ENCODE measurements at places on chromosomes 13 and 19.

DNA sequence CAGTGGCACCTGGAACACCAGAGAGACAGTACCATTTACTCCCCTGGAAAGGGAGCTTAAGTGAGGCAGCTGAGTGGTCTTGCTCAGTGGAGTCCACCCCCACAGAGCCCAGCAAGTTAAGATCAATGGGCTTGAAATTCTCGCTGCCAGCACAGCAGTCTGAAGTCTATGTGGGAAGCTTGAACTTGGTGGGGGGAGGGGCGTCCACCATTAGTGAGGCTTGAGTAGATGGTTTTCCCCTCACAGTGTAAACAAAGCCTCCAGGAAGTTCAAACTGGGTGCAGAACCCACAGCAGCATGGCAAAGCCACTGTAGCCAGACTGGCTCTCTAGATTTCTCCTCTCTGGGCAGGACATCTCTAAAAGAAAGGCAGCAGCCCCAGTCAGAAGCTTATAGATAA is 30.3 kb upstream of the CEACAM4 start:
- DNase-seq: no peak

DNA sequence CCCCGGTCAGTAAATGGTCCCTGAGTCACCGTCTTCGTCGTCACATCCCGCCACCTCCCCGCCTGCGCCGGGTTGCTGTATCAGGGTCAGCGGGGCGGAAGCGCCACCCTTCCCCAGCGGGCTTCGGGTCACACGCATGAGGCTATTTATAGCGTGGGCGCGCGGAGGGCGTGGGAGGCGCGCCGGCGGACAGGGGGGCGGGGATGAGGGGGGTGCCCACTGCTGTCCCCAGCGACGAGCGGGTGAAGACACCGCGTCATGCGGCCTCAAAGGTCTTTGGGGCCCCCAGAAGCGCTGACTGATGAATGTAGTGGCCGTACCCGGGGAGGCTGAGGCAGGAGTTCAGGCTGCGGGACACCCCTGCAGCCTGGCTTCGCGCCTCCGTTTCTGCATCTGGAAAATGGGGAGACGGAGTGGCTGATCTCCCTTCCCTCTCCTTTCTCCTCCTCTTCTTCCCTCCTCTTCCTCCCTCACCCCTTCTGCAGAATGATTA is 7.9 kb downstream of the UNC13A start:
- peak; percentile 91 for DNase-seq

DNA sequence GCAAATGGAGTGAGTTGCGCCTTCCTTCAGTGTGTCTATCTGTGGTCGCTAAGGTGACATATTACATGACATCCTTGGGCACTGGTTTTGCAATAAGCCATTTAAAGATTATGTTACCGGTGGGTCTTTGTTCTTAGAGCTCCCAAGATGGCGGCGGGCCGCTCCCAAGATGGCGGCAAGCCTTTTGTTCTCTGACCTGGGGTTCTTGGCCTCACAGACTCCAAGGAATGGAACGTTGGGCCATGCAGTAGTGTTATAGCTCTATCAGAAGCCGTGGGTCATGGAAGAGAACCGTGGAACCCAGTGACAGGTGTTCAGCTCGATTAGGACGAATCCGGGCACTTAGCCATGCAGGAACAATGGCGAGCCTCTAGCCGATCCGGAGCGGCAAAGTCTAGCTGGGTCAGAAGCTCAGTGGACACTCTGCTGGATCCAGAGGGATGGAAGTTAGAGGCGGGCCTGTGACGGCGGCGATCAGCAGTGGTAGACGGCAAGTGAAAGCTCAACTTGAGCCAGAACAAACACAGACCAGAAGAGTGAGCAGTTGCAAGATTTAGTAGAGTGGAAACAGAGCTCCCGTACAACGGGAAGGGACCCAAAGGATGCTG is 188.6 kb downstream of the TEX29 start:
- DNase-seq: no peak

DNA sequence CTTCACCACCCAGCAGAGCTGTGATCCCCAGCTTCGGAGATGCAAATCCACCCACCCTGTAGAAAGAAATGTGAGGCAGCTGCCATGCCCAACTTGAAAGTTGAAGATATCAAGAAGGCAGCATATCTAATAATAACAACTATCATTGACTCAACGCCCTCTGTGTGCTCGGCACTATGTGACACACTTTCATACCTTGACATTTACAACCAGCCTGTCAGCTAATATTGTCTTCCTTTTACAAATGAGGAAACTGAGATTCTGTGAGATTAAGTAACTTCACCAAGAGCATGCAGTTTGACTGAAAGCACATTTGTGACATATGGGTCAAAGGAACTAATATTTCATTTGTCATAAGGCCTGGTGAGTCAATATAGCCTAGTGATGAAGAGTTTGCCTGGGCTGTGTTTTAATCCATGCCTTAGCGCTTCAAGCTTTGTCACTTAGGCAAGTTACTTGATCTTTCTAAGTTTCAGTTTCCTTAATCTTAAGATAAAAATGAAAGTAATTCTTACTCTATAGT is 137.0 kb downstream of the FLT1 start:
- peak; percentile 35 for DNase-seq

GRCh38 chr13:99995589-99996380 is 14.2 kb downstream of the ZIC2 start:
- no peak for DNase-seq

DNA sequence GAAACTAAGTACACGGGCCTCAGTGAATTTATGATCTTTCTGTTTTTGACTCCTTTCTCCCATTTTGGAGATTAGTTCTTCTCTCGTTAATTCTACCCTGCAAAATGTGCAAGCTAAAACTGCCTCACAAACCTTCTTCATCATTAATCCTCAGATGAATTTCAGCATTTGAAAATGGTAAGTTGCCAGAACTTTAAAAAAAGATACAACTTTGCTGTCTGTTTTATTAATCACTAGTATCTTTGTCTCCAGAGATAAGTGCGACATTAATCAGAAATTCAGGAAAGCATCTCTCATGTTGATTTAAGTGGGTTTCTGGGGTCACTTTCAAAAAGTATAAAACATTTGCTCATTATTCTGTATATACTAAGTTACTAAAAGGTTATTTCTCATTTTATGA is 227.0 kb upstream of the RXFP2 start:
- DNase-seq: no peak

GRCh38 chr19:17116996-17117702 is 41.6 kb downstream of the MYO9B start:
- no peak for DNase-seq

DNA sequence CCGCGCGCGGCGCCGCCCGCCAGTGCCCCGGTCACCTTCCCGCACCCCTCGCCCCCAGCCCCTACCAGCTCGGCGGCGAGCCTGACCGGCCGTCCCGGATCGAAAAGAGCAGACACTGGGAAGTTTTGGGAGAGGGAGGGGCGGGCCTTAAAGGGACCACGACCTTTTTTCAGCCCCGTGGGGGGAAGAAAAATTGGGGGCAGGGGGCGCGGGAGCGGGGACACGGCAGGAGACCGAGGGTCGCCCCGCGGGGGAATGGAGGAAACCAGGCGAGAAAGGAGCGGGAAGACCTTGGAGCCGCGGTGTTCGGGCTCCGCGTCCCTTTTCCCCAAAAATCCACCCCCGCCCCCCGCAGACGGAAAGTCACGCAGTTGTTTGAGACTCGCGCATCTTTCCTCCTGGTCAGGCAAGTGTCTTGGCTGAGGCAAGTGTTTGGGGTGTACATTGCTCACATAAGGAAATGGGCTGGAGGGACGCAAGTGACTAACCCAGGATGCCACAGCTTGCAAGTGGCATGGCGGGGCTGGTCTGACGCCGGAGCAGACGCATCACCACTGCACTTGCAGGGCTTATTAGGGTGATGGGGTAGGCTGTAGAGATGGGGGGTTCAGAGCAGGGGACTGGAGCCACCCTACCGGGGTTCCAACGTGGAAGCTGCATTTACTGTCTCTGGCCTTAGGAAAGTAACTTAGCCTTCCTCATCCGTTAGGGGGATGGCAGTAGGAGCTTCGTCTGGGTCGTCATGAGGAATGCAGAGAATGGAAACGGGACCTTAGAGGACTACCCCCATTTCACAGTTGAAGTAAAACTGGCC is 2.7 kb upstream of the HNRNPL start:
- peak; percentile 75 for DNase-seq

GRCh38 chr13:95020298-95020987 is 280.8 kb downstream of the ABCC4 start:
- no peak for DNase-seq

GRCh38 chr19:45876161-45876410 is 9.9 kb downstream of the IRF2BP1 start:
- no peak for DNase-seq

- DNase-seq: peak; percentile 49
These were observed 8.7 kb upstream of the SMG9 start for GRCh38 chr19:43763473-43763939.

DNA sequence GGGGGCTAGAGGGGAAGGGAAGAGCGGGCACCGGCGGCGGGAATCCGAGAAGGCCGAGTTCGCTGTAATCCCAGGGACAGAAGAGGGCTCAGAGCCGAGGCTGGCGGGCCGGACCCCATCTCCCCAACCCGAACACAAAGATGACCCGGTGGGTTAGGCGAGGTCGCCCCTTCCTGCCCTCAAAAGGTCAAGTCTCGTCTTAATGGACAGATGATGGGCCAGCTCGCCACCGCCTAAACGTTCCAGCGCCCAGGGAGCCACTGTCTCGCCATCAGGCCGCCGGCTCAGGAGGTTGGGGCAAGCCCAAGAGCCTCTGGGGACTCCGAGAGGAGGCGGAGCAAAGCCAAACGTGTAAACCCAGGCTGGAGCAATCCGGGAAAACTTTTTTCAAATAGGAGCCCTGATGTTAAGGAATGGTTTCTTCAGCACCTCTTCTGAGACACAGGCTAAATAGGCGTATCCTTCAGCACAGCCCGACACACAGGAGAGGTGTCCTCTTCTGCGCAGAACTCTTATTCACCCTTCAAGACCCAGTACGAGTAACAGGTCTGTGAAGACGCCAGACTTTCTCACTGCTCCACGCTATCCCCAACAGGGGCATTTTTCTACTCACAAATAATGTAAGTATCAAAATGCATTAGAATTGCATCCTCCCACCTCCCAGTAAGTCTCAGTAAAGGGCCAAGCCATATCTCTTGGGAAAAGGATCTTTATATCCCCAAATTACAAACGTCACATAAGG is 6.3 kb upstream of the POU4F1 start:
- peak; percentile 62 for DNase-seq

Measured in right cardiac atrium (tissue), 5 donors.